ENCODE measurements at places on chromosomes 12 and 14.
A peak's percentile ranks its signal among the peaks of the same experiment; 100 is the strongest.

DNA sequence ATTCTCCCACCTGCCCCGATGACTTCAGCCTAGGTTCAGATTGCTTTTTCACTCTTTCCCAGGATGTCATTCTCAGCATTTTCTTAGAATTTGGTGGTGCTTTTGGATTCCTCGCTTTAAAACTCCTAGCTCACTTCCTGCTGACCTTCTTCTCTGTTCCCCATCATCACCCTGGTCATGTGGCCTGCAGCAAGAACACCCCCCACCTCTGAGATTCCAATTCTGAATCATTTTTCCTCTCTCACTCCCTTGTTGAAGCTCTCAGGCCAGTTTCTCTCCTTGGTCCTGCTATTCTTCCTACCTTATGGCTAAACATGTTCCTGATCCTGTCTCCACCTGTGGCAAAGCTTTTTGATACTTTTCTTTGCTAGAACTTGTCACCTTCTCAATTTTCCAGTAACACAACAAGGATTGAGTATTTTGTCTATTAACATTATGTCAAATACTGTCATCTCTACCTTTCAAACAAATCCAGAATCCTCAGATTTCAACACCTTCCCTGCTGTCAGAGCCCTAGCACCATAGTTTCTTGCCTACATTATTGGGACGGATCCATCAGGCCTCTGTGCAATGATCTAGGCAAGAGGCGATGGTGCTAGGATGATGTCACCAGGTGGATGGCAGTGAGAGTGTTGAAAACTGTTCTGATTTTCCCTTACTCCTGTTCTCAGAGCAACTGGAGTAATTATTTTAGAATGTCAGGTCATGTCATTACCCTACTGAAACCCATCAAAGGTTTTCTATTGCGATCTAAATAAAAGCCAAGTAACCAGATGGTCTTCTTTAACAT is 233.7 kb downstream of the MON2 start:
- no peak for DNase-seq

GRCh38 chr14:74856366-74856765 is 19.6 kb downstream of the PROX2 start:
- no peak for DNase-seq

DNA sequence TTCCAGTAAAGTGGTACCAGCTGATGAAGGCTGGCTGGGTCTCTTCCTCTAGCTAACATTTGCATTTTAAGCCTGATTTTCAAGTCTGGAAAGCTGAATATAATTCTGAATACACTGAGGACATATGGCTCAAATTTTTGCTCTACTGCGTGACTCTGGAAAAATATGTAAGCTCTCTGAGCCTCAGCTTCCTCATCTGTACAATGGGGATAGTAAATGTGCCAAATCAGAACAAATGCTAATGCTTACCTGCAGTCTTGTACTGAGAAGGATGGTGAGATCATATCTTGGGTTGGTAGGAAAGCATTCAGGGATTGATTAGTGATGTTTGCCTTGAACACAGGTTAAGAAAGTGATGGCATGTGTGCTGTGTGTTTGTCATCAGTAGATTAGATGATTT is 14.6 kb downstream of the HNF1A start:
- DNase-seq, result no peak

GRCh38 chr14:59246566-59246965 is 58.1 kb downstream of the DAAM1 start:
- no peak for DNase-seq

DNA sequence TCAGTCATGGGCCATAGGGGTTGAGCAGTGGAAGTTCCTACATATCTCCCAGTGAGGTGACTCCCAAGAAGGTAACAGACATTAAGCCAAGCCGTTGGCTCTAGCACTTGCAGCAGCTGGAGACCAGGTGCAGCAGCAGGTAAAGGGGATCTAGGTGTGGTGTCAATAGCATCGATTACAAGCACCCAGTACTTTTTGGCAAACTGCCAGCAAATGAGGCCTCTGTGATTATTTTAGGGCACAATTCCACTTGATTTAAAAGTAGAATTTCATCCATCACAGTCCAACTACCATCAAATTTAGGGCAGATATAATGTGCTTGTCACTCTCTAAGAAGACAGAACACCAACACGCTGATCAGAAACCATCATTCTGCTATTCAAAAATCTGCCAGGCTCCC is 224.1 kb upstream of the EGLN3 start:
- no peak for DNase-seq

GRCh38 chr12:53208877-53209463 is 1.9 kb upstream of the ITGB7 start:
- DNase-seq, result peak; percentile 64

- no peak for DNase-seq
Observed at GRCh38 chr12:47852096-47852571, 32.4 kb upstream of the HDAC7 start.

DNA sequence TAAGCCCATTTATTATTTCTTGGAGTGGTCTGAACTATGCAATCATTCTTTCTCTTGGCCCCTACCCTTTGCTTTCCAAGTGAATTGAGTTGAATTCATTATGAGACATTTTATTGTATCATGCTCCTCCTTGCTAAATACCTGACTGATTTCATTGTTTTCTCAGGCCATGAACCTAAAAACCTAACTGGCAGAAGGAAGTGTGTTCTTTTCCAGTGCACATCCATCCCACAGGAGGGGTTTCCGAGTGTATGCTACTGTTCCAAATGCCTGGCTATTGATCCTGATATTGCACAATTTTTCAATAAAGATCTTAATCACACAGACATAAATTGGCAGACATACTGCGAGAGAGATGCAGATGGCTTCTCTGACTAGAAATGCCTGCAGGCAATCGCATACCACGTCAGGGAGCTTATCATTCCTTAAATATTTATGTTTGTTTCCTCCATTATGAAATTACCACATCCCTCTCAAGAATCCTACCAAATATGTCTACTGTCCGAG is 162.2 kb upstream of the EGLN3 start:
- DNase-seq, result no peak

GRCh38 chr12:57296291-57296690 is 45.3 kb upstream of the STAC3 start:
- DNase-seq, result no peak

DNA sequence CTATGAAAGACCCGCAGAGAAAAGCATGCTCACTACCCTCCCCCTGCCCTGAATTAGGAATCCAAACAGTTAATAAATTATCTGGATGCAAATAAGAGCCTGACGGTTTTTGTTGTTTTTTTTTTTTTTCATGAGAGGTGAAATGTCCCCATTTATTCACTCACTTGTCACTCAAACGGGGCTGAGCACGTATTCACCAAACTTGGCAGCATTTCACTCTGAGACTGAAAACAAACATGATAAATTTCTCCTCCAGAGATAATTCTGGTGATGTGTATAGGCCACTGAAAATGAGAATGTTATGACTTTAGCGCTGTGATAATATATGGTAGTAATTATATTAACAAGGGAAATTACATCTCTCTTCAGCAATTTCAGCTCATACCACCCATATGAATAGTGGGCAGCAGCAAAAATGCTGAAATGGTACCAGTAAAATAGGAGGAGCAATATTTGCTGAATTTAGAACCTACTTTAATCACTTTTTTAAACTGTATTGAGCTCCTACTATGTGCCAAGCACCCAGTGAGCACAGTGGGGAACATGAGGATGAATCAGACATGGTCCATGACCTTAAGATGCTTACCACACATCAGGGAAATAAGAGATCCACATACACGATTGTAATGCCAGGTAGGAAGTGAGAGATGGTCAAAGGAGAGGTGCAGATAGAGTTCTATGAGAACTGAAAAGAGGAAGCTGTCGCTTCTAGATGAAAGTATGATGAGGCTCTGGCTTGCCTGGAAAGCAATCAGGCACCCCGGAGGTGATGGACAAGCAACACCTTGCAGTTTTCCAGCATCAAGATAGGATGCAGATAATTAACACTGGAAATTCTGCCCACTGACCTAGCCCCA is 286.5 kb upstream of the TMPO start:
- DNase-seq, result no peak

GRCh38 chr14:99718811-99719192 is 34.7 kb downstream of the CYP46A1 start:
- no peak for DNase-seq

GRCh38 chr14:21037156-21037555 is 2.5 kb upstream of the RNASE13 start:
- no peak for DNase-seq

DNA sequence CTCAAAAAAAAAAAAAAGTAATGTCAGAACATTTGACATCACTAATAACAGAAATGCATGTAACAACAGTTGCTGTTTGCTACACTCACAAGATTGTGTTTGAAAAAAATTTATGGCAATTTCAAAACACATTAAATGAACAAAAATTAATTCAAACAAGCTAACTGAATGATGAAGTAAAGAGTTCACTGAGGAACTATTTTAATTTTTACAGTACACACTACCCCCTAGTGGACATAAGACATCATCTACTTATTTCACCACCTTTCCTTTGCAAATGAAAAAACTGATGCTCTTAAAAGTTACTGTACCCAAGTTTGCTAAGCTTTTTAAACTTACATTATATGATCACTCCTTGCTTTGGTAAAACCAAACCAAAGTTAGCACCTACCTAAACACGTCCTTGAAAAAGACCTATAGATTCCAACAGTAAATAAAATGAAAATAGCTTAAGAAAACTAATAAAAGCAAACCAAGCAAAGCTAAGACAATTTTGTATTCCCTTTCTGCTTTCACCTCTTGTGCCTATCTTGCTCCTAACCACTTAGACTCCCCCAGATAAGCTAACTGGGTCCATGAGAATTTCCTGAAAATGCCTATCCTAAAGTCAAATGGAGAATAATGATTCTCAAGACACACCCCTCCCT is 22.2 kb downstream of the UBE2N start:
- DNase-seq, result peak; percentile 49

DNA sequence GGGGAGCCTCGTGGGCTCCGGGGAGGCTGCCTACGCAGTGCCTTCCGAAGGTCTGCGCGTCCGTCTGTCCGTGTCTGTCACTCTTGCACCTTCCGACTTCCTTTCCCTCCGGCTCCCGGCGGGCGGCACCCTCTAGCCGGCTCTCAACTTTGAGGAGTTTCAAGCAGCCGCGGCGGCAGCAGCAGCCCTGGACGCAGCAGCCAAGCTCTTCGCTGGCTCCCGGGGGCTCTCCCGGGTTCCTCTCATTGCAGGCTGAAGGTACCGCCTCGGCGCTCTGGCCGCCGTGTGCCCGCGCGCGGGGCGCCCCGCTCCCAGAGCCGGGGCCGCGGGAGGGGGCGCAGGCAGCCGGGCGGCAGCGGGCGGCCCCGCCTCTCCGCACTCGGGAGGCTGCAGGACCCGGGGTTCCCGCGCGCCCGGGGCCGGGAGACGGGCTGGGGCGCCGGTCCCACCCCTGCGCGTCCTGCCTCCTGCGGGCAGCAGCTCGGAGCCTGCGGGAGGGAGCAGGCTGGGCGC is at the start of the genes AMIGO2 and PCED1B:
Gene AMIGO2 (minus strand): TSS at position 492 of the 513 bp plus-strand sequence. CDS start 957 bp downstream, outside the sequence.
Gene PCED1B (plus strand): TSS at position 154 of the 513 bp plus-strand sequence. CDS start 155,443 bp downstream, outside the sequence.
- peak; percentile 36 for DNase-seq

DNA sequence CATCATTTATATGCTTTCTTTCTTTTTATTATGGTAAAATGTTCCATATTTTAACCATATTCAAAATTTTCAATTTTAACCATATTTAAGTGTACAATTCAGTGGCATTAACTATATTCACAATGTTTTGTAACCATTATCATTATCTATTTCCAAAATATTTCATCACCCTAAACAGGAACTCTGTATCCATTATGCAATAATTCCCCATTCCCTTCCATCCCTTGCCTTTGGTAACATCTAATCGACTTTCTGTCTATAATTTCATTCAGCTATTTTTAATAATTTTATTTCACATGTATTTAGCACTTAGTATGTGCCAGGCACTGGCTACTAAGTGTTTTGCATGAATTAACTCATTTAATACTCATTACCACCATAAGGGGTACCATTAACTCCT is 287.5 kb downstream of the NELL2 start:
- no peak for DNase-seq

DNA sequence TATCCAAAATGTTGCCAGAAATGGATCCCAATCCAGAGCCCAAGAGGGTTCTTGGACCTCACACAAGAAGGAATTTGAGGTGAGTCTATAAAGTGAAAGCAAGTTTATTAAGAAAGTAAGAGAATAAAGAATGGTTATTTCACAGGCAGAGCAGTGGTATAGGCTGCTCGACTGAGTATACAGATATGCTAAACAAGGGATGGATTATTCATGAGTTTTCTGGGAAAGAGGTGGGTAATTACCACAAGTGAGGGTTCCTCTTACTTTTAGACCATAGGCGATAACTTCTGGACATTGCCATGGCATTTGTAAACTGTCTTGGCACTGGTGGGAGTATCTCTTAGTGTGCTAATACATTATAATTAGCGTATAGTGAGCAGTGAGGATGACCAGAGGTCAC is 73.6 kb downstream of the ETNK1 start:
- no peak for DNase-seq

- DNase-seq, result no peak
Observed at GRCh38 chr14:72528059-72528862, 365.6 kb downstream of the DPF3 start.

- DNase-seq, result no peak
Observed at GRCh38 chr12:102954134-102954533, 3.3 kb upstream of the ASCL1 start.

DNA sequence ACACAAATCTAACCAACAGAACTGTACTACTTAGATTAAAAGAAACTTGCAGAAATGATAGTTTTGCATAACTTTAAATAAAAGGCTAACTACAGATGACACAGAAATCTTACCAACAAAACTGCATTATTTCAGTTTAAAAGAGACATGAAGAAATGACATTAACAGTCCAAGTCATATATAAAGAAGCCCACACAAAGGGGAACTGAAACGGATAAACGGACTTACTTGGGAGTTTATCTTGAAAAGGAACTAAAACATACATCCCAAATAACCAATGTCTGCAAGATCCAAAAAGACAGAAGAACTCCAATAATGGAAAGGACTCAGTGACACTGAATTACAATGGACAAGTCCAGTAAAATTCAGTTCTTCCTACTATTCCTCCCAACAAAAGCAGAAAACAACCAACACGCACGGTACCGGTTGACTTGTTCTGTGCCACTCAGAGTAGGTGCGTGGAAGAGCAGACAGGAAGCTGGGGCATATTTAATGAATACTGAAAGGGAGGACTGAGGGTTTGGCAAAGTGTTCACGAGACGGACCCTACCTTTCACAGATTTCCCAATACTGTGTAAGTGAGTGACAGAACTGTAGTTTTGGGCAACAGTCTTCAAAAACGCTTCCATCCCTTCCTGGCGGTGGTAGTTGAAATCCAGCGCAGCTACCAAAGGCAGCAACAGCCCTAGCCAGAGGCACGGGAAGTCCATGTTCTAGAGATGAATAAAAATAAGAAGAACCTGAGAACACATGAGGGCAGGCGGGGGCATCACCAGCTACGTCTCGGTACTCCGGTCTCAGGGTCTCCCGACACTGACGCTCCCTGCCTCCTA is 627 bp downstream of the CPM start:
- no peak for DNase-seq

- DNase-seq, result no peak
Observed at GRCh38 chr12:7019043-7019569, 830 bp upstream of the LPCAT3 start.

All from Jurkat, Clone E6-1 (cell line).